ENCODE measurements at places on chromosomes 13 and 19.

GRCh38 chr13:95335667-95336066 is 34.4 kb upstream of the ABCC4 start:
- no peak for DNase-seq

DNA sequence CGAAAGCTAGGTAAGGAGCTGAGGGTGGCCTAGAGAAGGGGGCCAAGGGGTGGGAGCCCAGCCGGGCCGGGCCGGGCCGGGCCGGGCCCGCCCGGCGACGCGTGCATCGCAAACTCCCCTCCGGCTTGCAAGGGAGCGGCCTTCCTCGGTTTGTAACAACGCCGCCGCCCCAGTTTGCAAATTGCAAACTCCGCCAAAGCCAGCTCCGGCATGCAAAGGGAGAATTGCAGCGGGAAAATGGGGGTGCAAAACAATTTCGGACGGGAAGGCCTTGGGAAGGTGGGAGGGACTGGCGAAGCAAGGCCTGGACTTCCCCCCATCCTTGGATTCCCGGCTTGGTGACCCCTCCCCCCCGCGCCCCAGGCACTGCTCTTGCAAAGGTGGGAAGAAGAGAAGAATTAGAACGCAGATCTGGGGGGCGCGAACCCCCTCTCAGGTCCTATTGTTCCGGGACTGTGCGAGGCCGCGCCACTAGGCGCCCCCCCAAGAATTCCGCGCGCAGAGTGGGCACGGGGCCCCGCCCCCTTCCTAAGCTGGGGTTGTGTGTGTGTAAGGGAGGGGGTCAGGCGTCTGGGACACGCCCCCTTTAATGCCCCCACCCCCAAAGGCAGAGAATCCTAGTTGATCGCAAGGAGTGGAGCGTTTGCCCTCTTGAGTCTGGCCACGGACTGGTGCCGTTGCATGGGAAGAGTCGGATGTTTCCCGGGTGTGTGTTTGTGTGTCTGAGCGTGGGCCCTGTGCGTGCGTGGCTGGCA is 926 bp downstream of the PRR12 start:
- no peak for DNase-seq

- DNase-seq: no peak
Measured at GRCh38 chr19:33375156-33375836, 1.8 kb downstream of the CEBPG start.

- DNase-seq: no peak
Measured at GRCh38 chr19:55083004-55083850, 7.6 kb downstream of the EPS8L1 start.

- DNase-seq: no peak
Measured at GRCh38 chr19:33368074-33368864, 5.2 kb upstream of the CEBPG start.

DNA sequence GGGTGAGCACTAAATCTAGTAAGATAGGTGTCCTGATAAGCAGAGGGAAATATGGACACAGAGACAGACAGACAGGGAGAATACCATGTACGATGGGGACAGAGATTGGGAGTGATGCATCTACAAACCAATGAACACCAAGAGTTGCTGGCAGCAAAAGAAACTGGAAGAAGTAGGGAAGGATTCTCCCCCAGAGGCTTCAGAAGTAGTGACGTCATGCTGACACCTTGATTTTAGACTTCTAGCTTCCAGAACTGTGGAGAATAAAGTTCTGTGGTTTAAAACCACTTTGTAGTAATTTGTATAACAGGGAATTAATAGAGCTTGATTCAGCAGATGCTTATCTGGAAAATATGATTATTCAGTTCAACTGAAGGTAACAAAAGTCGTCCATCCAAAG is 66.1 kb downstream of the SLC10A2 start:
- DNase-seq: no peak

Data from GM12891 (cell line).